Stimulated activated naive CD4-positive, alpha-beta T cell treated with Interleukin-2 at 50 U/mL for 16 hours (primary cell): ENCODE measurements at places on chromosomes 1 and 21.

GRCh38 chr1:39395357-39395831 lies 96.0 kb upstream of the BMP8A start:
- no peak for DNase-seq

DNA sequence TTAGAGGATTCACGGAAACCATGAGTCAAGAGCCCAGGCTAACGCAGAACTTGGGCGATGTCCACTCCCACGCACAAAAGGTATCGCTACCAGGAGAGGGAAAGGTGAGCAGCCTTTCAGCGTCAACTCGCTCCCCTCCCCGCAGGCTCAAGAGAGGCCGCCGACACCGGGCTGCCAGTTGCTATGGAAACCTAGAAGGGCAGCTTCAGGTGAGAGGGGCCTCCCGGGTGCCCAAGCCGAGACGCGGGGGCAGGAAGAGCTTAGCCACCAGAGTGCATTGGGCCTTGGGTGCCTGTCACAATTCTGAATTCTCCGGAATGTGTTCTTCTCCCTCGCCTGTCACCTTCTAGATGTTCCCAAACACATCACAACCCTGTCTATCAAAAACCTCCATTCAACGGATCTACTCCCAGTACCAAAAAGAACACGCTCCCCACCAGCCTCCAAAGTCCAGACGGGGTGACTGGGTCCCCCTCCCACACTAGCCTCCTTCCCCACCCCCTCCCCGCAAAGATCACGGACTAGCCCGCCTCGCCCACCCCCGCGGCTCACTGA lies 694 bp downstream of the MEAF6 start:
- peak; percentile 73 for DNase-seq

- DNase-seq = peak; percentile 47
These were observed 14.8 kb downstream of the IL6R start for GRCh38 chr1:154419620-154420571.

- no peak for DNase-seq
These were observed 218.3 kb upstream of the SGIP1 start for GRCh38 chr1:66315671-66316070.

- no peak for DNase-seq
These were observed 248.6 kb downstream of the GREM2 start for GRCh38 chr1:240363315-240363714.

- DNase-seq = no peak
These were observed 5.9 kb upstream of the VCAM1 start for GRCh38 chr1:100713626-100714025.

DNA sequence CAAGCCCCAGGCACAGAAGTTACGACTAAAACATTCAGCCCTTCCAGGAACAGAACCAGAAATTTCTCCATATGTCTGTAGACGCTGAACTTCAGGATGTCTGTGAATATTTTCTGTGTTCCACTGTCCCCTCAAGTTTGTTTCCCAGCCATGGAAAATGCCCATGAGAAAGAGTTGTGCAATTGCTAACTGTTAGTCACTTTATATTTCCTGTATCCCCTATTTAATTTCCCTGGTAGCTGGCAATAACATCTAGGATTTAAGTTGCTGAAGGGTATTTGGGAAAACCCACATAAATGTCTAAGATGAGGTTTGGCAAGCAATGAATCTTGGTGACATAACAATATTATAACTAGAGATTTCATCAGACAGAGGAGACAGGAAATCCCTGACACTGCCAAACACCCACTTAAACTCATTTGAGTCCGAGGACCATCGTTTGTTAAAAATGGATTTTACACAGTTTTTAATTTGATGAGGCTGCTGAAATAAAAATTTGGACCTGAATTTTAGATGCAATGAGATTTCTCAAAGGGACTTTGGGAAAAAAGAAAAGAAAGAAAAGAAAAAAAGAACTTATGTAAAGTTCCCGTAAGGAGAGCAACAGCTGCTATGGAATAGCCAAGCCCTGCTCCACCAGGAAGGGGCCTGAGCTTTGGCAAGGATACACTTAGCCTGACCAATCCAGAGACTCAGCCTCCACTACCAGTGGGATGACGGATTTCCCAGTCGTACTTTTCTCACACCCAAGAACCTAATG lies 21.8 kb upstream of the ERRFI1 start:
- no peak for DNase-seq

GRCh38 chr1:43207229-43207853 lies 35.2 kb downstream of the CFAP57 start:
- no peak for DNase-seq

GRCh38 chr1:107357376-107357775 lies 216.5 kb downstream of the NTNG1 start:
- no peak for DNase-seq

GRCh38 chr1:246577082-246577719 lies 10.9 kb downstream of the CNST start:
- DNase-seq = no peak

DNA sequence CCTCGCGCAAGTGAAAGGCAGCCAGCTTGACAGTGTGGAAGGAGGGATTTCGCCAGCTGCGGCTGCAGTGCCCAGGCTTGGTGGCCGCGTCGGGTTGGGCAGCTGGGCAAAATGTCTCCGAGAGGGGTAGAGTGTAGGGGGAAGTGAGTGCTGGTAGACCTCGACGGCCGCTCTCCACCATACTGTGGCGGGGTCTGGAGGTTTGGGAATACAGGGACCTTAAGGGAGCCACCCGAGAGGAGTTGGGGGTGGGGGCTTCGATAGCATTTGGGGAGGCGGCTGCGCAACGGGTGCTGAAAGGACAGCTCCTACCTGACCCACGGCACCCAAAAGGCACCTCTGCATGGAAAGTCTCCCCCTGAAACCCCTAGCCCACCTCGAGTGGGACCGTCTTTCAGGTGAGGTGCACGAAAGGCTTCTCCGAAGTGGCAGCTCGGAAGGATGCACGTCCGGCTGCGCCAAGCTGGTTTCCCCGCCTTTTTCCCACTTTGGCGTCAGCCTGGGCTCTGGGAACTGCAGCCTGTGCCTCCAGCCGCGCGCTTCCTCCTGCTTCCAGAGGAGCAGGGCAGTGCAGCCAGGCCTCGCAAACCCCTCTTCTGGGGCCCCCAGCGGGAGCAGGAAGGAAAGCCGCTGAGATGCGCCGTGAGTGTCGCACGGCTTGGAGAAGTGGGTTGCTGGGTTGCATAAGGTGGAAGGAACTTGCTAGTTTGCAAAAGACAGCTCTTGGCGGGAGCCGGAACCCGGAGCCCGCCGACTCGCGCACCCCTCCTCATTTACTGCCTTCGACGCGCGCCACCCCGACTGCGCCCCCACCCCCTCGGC lies 531 bp upstream of the HMGN2 start:
- DNase-seq = peak; percentile 29

GRCh38 chr1:155889566-155889965 lies 21.6 kb downstream of the RIT1 start:
- DNase-seq = no peak

DNA sequence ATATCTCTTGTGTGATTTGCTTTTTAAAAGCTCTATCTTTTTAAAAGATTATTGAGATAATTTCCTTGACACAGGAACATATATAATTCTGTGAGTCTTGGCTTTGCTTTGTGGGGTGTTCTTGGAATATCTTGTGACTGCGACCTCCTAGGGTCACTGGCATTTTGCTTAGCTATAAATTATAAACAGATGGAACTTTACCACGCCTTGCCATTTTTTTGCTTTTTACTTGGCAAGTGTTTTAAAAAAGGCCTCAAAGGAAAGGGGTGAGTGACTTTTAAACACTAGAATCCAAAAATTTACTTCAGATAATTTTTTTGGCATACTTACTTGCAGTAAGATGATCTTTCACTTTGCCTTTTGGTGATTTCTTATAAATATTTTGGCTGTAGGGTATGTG lies 43.6 kb downstream of the ALG6 start:
- no peak for DNase-seq

DNA sequence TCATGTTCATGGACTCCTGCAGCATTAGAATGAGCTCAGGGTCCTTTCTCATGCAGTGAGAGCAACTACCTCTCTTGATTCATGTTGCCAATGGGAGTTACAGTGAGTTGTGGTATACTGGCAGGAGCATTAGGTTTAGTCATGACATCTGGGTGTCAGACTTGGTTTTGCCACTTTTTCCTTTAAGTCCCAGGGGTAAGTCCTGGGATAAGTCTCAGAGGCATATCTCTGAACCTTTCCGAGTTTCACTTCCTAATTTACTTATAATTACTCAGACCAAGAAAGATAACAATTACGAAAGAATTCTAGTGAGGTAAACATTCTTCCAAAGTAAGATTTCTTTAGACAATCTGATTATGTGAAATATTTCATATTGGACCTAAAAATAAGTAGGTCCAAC lies 606.0 kb downstream of the SMYD3 start:
- DNase-seq = no peak

DNA sequence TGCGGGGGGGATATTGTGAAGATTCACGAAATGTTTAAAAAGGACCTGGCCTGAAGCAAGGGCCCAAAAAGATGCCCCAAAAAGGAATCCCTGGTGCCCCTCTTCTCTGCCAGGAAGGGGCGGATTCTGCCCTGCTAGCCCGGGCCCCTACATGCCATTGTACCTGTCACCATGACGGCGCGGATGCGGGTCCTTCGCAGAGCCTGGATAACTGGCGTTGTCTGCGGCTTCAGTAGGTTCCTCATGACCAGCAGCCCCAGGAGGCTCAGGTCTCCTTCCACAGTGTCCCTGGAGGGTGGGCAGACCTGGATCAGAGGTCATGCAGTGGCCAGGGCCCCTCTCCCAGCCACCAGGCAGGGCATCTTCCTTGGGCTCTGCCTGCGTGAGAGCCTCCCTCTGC lies 11.2 kb upstream of the MFAP2 start:
- DNase-seq = no peak

DNA sequence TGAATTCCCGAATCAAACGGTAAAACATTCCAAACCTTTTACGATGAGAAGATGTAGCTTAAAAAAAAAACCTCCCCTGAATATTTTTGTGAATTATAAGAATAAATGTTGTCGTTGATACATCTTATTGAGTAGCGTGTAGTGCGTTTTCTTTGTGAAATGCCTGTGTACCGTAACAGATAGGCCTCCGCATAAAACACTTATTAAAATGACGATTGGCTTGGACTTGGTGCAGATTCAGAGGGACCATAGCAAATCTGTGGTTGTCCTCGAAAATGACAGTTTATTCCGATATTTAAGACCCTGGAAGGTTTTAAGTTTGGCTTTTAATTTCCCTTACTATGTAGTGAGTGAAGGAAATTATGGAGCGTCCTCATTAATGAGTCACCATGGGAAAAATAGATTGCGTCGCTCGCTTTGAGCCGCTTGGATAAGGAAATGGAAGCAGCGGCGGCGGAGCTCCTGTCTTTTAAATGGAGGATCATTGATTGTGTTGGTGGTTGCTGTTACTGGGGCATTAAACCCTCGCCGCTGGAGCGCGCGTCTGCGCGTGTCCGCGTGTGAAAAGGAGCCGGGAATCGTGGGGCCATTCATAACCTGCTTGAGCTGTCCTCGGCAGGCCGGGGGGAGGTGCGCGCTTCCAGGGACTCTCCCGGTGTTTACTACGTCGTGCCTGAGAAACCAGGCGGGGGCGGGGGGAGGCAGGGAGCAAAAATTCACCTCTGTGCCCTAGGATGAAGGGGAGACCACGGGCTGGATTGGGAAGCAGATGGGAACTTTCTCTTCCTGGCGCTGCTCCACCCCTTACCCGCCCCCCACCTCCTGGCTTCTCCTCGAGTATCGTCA lies 1.6 kb downstream of the SPEN start:
- DNase-seq = peak; percentile 67

GRCh38 chr1:78624035-78624434 lies 3.8 kb downstream of the IFI44L start:
- DNase-seq = no peak

DNA sequence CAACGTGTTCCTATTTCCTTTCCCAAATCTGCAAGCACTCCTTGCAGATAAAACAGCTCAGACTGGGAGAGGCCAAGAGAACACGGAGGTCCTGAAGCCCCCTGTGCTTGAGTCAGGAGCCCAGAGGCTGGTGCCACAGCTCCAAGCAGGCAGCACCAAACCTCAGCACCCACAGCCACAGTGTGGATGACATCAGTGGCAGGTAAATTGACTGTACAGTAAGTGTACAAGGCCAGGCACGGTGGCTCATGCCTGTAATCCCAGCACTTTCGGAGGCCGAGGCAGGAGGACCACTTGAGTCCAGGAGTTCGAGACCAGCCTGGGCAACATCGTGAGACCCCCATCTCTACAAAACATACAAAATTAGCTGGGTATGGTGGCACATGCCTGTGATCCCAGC lies 1.9 kb upstream of the COL6A1 start:
- DNase-seq = no peak

DNA sequence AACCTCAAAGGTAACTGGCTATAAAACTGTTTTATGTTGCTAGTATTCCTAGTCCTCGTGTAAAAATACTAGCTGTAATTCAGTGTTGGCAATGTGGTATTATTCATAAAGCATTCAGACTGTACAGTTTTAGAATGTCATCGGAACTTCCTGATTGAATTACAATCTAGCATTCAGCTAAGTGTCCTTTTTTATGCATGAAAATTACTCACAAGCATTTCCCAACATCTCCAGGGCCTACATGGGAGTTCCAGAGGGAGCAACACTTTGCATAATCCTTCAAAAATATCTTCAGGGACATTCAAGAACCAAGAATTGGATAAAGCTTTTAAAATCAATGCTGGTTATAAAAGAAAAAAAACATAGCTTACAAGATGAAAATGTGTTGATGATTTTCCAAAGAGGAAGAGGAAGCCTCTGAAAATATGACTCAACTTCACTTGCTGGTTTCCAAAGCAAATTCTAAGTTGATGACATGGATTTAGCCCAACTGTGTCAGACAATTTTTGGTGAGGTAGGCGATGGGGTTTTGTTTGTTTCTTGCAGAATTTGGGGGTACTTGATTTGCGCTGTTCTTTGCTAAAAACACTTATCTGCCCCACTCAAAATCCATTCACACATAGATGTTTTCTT lies 137.8 kb downstream of the SLC44A5 start:
- no peak for DNase-seq

GRCh38 chr1:97163591-97164275 lies 442.1 kb downstream of the PTBP2 start:
- no peak for DNase-seq

DNA sequence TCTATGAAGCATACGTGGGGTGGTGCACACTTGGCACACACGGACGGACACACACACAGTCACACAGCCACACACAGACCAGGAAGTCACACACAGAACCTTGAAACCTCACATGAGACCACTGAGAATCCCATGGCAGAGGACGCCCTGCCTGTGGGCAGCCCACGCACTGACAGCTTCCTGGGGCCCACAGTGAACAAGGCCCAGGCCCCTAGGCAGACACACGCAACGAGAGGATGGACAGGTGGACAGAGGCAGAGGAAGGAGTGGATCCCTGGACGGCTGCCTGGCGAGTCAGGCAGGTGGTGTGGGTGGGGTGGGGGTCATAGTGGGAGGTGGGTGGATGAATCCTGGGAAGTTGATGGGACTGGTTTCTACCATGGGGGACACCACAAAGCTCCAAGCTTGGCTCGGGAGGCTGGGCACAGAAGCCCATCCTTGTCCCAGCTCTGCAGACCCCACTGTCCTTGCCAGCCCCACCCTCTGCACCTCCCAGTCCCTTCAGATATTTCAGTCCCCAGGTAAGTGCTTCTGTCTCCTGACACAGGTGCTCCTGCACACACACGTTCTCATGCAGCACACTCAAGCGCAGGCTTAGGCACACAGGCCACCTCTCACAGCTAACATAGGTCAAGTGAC lies 49.1 kb downstream of the WNT9A start:
- no peak for DNase-seq
